Left colon (tissue), 2 donors: ENCODE measurements at places on chromosomes 4 and X. TPM values are rescaled to one million over a fixed set of nuclear protein-coding genes. Genes with fewer than 3 reads are reported as not detected.

Gene ACOX3
- 29.7 TPM for total RNA-seq

Gene SUPT20HL1
- total RNA-seq, result not detected

Gene CENPVL1
- total RNA-seq, result not detected

Gene ODAPH
- not detected for total RNA-seq

Gene DMRTC1
- 0.40 TPM for total RNA-seq

Gene ZCCHC18
- total RNA-seq, result 0.14 TPM

DNA sequence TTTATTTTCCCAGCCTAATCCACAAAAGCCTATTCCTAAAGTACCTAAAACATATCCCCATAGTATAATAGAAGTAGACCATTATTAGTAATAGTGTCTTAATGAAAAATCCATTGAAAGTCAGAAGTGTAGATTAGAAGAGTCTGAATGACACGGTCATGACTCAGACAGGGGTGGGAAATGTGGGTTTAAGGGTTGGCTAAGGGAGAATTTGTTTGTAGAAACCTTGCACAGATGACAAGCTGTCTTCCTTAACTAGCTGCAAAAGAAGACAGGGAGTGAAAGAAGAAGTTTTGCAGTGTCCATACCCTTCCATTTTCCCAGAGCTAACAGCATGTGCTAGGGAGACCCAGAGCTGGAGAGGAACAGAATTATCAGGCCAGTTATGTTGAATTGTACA is 242.7 kb upstream of the ETNPPL start:
- DNase-seq, result no peak

GRCh38 chr4:6641164-6641970 is 882 bp downstream of the MRFAP1 start:
- DNase-seq, result peak; percentile 58

DNA sequence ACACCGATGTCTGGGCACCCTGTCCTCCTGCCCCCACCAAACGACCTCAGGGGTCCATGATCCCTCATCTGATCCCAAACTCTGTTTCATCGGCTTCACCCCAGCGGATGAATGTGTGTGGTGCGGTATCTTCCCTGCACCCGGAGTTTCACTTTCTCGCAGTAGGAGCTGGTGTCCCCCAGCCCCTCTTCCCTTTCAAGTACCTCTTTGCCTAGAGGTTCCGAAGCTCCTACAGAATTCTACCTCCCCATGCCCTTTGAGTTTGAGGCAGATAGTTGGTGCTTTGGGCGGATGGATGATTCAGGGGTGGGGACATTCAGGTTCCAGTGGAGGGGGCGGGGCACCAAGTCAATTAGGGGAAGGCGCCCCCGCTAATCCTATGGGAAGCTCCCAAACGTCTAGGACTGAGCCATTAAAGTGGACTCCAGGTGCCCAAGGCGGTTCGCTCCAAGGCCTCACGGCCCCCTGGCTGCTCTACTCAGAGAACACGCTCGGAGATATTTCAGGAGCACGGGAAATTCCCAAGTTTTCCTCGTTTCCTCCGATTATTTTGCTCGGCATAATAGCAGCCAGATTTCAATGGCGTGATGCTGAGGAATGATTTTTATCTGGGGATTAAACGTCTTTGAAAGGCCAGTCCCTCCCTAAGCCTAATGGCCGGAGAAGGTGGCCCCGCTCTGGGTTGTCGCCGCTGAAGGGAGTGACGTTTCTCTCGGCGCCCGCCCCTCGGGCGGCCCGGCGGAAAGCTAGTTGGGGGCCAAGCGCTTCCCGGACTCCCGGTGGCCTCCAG is 1.3 kb downstream of the MSX1 start:
- no peak for DNase-seq

DNA sequence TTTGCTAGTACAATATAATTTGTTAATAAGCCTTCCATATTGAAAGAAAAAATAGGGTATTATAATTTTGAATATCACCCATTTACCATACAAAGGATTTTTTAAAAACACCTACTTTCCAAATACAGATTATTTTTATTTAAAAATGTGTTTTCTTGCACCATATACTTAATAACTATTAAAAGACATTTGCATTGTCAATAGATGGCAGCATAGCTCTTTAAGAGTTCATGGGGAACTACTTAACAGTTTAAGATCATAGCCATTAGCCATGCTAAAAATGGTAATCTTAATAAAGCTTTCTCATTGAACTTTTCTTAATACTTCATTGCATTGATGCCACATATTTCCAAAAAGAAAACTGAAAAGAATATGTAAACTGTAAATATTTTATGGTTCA is 1995.9 kb downstream of the C4orf33 start:
- no peak for DNase-seq

- no peak for DNase-seq
These were observed 68.9 kb downstream of the TMEM131L start for GRCh38 chr4:153534792-153535629.

- no peak for DNase-seq
These were observed 13.2 kb upstream of the CLDN24 start for GRCh38 chr4:183335369-183335940.

DNA sequence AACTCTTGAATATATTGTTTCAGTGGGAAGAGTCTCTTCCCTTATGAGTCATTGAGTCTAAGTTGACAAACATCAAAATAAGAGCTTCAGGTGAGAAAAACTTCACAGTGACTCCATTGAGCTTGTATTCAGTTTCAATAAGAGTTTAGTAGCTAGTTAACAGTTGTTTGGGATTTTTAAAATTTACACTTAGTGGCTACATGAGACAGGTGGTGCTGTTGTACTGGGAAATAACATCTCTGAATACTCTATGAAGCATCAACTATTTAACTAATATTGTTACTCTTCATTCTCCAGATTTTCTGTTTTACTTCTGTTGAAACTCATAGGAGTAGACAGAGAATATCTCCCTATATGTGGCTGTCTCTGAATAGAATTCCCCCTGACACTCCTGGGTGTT is 1609.1 kb downstream of the C4orf33 start:
- no peak for DNase-seq

DNA sequence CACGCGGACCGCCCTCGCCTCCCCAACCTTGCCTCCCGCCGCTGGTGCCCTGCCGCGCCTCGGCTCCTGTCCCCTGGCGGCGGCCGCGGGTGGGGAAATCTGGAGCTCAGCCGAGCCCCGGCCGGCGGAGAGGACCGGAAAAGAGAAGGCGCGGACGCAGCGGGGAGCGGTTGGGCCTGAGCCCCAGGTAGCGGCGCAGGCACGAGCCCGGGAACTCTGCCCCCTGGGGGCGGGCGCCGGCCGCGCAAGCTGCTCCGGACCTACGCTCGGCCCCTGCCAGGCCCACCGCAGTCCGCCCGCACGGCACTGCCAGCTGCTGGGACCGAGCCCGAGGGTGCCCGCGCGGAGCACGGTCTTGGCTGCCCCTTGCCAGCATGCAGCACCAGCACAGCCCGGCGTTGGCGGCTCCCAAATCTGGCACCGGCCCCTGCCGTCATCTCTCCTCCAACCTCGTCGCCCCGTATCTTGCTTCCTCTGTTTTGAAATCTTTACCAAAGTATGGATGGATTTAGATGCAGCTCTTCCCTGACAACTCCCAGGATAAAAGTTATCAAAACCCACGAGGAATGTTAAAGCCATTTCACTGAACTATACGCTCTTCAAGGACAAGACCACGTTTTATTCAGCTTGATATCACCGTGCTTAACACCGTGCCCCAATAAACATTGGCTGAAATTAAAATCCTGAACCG is at the start of gene PRSS12:
Gene PRSS12 (minus strand): TSS at position 161 of the 691 bp plus-strand sequence. CDS start 283 bp downstream, outside the sequence.
- DNase-seq, result peak; percentile 69

DNA sequence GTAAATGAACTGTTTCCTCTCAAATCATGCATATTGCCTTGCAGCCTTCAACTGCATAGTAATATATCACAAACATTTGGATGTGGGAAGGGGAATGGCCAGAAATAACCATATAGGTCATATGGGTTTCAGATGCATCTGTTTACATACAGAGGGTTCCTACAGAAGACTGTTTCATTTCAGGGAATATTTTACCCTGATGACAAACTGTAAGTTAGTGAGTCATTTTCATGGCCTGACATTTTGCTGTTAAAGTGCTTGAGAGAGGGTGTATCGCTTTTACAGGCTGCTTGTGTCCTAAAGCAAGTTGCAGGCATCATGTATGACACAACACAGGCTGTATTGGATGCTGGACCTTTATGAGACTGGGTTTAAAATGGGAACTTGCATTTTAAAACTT is 25.5 kb upstream of the AMOT start:
- no peak for DNase-seq
